ENCODE measurements at places on chromosomes 1 and 21.

- DNase-seq = no peak
These were observed 294.1 kb upstream of the RUNX1 start for GRCh38 chr21:35343046-35343819.

GRCh38 chr1:232287676-232288569 is 342.0 kb downstream of the SIPA1L2 start:
- DNase-seq = no peak

- no peak for DNase-seq
These were observed 31.6 kb downstream of the KRTAP20-3 start for GRCh38 chr21:30674312-30674711.

- DNase-seq = no peak
These were observed 1.5 kb upstream of the VANGL2 start for GRCh38 chr1:160398823-160399222.

- no peak for DNase-seq
These were observed 5.1 kb upstream of the MED18 start for GRCh38 chr1:28323720-28324119.

DNA sequence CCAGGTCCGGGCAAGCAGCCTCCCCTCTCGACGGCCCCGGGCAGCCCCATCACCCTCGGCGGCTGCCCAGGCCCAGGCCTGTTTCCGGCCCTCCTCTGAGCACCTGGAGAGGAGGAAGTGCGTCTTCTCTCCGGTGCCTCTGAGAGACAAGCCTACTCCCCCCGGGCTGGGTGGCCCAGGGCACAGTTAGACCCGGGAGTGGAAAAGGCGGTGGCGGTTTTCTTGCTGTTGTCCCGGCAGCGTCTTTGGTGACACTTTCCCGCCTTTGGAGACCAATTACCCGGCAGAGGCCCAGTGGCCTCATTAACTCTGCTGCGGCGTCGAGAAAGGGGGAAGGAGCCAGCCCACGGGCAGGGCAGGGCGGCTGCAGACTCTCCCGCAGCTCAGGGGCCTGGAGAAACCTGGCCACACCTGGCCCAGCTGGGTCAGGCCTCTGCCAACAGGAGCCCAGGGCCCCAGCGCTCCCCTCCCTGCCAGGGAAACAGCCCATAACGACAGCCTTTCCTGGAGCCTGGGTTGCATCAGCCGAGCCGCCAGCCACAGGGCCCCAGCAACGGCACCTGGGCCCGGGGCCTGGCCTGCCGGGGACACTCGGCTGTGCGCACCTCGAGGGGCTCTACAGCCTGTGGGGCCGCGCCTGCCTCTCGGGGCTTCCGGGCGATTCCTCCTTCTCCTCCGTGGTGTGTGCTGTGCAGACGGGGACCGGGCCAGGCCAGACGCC is 28.4 kb upstream of the C1orf159 start:
- DNase-seq = no peak

GRCh38 chr1:165632491-165632890 is 1.5 kb downstream of the MGST3 start:
- DNase-seq = no peak

GRCh38 chr21:43012596-43012995 is 38.2 kb downstream of the PKNOX1 start:
- DNase-seq = no peak

DNA sequence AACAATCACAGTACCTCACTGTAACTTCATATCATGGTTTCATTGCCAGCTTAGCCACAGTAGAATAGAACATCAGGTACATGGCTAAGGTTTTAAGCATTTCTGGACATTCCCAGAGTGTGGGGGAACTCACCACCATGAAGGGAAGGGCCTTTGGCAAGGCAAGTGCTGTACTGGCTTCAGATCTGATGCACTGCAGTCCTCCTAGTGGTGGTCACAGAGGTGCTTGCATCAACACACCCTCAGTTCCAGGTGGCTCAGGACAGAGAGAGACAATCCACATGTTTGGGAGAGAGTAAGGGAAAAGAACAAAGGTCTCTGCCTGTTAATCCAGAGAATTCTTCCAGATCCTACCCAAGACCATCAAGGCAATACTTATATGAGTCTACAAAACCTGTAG is 528.4 kb upstream of the RGS18 start:
- no peak for DNase-seq

- no peak for DNase-seq
These were observed 35.0 kb downstream of the CTTNBP2NL start for GRCh38 chr1:112431038-112431437.

DNA sequence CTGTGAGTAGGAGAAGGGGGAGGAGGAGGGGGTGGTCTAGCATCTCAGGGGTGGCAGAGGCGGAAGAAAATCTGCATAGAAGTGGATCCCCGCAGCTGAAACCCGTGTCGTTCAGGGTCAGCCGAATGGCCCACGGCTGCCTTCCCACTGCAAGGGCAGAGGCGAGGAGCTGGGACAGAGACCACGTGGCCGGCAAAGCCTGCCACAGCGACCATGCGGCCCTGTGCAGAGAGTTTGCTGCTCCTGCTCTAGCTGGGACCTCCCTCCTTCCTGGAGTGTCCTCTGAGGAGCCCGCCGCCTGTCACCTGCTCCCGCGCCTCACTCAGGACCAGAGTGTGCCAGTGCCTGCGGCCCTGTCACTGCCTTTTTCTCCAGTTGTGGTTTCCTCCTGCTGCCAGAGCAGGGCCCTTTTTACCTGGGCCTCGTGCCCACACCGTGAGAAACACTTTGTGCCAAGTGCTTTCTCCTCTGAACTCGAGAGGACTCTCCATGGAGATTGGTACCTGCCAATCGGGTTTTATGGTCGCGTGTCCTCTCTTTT is 5.4 kb upstream of the TRPM2 start:
- DNase-seq = no peak

DNA sequence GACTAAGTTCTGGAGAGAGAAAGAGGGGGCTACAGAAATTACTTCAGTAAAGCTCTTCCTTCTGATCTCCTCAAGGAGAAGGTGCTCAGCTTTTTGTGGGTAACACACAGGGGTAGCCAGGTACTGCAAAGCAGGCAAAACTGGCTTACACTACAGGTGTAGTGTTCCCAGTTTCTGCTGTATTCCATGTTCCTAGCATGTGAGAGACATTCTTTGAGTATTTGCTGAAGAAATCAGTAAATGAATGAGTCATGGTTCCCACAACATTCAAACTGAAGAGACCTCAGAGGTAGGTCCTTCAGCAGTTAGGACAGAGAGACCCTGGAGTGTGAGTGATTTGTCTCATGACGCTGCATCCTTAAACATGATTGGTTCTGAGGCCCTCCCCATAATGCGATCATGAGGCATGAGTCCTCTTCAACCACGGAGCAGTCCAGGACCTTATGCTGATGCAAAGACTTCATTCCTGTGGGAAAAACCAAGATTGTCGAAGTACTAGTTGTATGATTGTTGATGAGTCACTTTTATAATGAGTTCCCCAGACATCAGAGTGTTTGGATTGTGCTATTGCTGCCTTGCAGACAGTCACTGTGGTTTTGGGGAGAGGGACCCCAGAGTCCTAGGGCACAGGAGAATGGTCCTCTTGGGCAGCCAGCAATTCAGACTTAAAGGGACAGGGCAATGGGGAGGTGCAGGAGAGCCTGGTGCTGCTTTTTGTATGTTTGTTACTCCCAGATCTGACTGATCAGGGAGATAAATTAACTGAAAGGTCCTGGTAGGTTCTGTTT is 2.7 kb upstream of the OR10J4 start:
- peak; percentile 96 for DNase-seq

GRCh38 chr1:24468685-24469316 is 33.8 kb upstream of the RCAN3 start:
- DNase-seq = peak; percentile 19

DNA sequence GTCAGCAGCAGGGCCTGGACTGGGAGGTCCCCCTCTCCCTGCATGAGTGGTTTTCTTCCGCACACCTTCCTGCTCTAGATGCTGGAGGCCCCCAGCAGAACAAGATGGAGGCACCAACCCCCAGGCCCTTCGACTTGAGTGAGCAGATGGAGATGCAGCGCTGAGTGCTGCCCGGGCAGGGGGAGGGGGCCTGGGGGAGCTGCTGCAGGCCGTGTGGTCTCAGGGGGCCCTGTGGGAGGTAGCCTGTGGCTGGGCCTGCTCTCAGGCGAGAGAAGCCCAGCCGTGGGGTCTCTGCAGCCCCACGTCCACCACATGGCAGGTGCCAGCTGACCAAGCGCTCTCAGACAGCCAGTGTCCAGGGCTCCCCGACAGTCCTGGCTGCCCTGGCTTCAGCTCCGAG is 1.2 kb upstream of the FAAP20 start:
- no peak for DNase-seq

- peak; percentile 99 for DNase-seq
These were observed 20.8 kb upstream of the MACF1 start for GRCh38 chr1:39183503-39184353.

DNA sequence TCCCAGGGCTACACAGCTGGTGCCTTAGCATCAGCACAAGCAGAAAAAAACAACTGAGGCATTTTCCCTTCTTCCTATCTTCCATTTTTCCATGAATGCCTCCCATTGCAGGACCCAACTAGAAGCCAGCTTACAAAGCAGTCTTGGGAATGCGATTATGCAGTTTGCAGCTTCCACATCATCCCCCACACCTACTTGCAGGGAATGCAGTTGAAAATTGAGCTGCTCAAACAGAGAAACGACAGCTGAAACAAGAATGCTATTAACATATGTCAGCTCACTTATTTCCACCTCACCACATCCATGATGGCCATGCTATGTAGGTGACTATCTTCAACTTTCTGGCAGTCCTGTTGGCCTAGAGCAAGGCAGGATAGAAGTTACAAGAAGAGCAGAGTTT is 150.6 kb upstream of the KCTD3 start:
- peak; percentile 65 for DNase-seq

GRCh38 chr1:228219962-228220780 is 12.3 kb downstream of the OBSCN start:
- no peak for DNase-seq

DNA sequence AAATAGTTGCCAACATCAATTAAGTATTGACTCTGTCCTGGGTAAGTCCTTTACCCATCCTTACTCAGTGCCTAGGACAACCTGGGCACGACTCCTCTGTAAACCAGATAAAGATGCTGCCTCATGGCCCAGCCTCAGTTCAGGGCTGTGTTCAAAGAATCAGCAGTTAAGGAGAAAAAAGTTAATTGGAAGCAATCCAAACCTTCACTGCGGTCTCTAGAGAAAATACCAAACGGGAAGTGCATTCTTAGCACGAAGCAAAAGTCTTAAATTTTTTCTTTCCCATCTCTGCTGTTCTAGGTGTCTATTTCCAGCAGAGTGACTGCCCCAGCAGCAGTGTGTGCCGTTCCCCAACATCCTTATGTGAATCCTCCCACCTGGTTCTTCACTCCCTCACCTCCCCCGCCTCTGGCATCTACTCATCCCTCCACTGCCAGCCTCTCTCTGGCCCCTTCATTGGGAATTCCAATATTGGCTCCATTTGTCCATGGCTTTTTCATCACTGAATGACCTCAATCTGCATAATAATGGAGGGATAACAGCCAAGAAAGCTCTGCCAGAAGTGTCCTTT is 23.2 kb downstream of the KANK4 start:
- peak; percentile 69 for DNase-seq

DNA sequence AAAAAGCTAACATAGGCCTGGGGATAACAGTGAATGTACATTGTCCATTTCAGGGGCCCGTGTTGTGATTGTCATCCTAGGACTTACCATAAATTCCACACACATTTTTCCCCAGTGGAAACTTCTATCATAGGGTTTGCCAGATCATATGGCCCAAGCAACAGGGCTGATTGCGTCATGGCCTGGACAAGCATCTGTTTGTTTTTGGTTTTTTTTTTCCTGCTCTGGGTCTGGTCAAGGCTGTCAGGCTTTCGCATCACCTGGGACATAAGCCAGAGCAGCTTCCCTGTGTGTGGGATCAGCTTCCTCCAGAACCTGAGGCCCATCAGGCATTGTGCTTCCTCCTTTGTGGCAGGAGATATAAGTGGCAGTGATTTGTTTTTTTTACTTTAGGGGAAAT is 598.5 kb upstream of the USP24 start:
- peak; percentile 70 for DNase-seq

- DNase-seq = no peak
These were observed 169.2 kb upstream of the B3GALT2 start for GRCh38 chr1:193355626-193356025.

- DNase-seq = peak; percentile 51
These were observed 37.4 kb downstream of the ACOT11 start for GRCh38 chr1:54585181-54586066.

Data from LHCN-M2 (cell line).